ENCODE measurements at places on chromosomes 6 and 20.

- DNase-seq: no peak
Observed at GRCh38 chr6:117974914-117975627, 68.0 kb downstream of the SLC35F1 start.

DNA sequence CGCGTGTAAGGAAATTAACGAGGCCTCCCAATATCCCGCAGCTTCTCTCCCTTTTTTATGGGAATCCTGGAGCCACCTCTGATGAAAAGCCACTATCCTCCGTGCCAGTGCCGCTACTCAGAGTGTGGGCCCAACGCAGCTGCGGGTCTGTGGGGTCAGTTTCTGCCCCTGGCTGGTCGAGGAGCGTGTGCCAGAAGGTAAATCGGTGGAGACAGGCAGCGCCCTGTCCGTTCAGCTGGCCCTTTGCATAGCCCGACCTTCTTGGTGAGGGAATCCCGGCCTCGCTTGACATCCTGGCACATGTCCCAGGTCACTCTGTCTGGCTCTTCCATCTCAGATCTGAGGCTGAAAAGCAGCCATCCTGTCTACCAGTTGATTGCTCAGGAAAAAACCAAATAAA lies 4.6 kb downstream of the THBS2 start:
- no peak for DNase-seq

GRCh38 chr6:106844930-106845329 lies 129.6 kb downstream of the CD24 start:
- DNase-seq: peak; percentile 6

DNA sequence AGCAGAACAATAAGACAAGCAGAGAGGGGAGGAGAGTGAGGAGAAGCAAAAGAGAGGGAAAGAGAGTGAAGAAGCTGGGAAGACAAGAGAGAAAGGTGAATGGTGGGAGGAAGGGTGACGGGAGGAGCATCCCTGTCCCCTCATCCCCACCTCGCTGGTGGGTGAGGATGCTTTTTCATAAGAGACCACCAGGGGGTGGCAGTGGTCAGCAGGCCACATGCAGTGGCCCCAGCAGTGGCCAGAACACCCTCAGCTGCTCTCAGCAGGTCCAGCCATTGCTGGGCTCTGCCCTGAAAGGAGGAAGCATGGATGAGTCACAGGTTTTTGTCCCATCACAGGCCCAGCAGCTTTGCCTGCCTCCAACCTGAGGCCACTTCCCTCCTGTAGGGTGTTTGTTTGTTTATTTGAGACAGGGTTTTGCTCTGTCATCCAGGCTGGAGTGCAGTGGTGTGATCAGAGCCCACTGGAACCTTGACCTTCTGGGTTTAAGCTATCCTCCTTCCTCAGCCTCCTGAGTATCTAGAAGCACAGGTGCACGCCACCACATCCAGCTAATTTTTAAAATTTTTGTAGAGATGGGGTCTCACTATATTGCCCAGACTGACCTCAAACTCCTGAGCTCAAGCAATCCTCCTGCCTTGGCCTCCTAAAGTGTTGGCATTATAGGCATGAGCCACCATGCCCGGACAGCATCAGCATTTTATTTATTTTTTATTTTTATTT lies 24.0 kb downstream of the FGD2 start:
- DNase-seq: peak; percentile 75

DNA sequence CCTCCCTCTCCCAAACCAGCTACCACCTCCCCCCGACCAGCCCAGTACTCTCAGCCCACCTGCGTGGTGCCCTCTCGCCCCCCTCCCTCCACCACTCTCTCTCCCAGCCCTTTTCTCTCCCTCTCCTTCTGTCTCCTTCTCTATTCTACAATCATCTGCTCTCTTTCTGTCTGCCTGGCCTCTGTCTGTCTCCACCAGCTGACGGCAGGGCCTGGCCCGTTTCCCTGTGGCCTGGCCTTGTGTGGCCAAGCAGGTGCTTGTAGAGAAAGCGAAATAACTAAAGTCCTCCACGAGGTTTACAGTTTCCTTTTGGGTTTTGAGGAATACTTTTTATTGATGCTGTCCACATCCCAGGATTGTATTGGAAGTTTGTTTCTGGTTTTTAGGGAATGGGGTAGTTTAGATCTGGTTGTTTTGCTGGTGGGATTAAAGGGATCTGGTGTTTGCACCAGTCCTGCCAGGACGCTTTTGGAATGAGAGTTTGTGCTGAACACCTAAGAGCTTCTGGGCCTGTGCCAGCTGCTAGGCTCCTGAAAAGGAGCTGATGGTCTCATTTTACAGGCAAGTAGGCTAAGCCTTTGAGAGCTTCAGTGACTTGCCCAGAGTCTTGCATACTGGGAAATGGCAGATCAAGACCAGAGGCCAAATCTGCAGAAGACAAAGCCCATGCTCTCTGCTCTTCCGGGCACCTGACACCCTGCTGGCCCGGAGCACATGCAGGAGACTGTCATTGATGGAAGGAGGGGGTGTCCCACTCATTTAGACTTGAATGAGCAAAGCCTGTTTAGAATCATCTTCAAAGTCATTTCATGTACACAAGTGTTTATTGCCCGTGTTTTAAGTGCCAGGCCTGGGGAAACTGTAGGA lies 161.7 kb downstream of the SYCP2 start:
- no peak for DNase-seq

- DNase-seq: no peak
Observed at GRCh38 chr6:1789092-1789491, 179.4 kb downstream of the FOXC1 start.

GRCh38 chr6:146543940-146544615 lies 445 bp downstream of the RAB32 start:
- DNase-seq: no peak

- no peak for DNase-seq
Observed at GRCh38 chr6:130534627-130535026, 168.8 kb downstream of the TMEM200A start.

DNA sequence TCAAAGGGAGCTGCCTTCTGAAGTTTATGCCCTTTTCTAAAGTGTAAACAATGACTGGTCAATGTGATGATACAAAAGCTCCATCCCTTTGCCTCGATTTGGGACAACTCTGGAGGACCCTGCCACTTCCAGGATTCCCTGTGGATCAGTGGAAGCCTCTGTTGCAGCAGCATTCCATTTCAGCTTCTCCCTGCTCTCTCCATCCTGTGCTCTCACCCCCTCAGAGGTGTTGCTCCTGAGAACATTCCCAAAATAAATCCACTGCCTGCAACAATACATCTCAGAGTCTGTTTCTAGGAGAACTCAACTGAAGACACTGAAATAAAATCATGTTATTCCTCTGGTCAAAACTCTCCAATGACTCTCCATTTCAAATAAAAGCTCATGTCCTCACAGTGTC lies 263.6 kb downstream of the HACE1 start:
- DNase-seq: no peak

GRCh38 chr6:3746696-3747095 lies 4.8 kb downstream of the PXDC1 start:
- DNase-seq: no peak

DNA sequence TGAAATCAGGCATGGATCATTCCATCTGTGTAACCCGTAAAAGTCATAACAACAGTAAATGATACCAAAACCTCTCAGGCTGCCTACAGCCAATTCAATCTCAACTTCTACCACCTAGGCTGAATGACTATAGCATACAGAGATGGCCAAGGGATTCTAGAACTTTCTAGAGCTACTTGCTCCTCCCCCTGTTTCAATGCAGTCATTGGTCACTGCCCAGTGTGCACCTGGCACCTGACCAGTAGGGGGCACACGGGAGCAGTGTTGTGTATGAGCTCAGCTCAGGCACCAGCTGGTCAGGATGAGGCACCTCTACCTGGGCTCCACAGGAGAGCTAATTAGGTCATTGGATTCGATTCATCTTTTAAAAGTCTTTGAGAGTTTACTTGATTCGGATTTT lies 86.2 kb downstream of the PLEKHG1 start:
- peak; percentile 45 for DNase-seq

DNA sequence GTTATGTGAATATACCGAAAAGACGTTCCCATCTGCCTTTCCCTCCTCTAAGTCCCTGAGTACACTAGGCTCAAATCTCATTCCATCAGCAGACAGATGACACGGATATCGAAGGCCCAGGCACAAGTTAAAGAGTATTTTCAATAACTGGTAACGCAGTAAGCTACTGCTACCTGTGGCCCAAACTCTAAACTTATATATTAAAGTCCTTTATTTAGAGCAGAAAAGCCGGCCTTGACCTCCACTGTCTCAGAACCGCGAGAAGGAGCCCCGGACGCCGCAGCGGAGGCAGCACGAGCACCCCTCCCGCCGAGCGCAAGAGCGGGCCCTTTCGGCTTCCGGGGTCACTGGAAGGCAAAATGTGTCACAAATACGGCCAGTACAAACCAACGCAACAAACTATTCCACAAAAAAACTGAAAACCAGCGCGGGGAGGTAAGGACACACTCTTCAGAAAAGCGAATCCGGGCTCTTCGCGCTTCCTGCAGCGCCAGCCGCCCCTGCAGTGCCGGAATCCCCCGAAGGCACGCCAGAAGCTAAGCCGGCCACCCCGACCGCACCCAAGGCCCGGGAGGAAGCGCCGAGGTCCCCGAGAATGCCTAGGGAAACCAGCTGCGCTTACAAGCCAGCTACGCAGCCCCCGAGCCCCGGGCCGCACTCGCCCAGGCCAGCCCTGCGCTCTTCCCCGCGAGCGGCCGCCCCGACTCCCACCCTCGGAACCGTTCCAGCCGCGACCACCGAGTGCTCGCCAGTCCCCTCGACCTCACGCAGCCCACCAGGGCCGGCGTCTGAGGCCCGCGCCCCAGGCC lies 681 bp downstream of the DIDO1 start:
- peak; percentile 52 for DNase-seq

DNA sequence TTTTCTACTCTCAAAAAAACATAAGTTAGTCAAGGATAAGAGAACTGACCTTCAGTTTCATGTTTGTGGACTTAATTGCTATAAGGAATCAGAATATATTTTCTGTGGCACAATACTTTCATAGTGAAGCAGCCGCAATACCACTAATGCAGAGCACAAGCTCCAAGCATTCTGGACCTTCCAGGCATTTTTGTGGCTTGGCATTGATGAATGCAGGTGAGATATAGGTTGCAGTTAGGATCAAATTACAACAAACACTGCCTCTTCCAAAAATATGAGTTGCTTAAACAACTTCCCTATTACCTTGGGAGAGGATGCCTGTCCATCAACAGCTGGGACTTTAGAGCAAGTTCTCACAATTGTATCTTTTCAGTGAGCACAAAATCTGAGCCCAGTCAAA lies 162.8 kb upstream of the RSPO3 start:
- no peak for DNase-seq

DNA sequence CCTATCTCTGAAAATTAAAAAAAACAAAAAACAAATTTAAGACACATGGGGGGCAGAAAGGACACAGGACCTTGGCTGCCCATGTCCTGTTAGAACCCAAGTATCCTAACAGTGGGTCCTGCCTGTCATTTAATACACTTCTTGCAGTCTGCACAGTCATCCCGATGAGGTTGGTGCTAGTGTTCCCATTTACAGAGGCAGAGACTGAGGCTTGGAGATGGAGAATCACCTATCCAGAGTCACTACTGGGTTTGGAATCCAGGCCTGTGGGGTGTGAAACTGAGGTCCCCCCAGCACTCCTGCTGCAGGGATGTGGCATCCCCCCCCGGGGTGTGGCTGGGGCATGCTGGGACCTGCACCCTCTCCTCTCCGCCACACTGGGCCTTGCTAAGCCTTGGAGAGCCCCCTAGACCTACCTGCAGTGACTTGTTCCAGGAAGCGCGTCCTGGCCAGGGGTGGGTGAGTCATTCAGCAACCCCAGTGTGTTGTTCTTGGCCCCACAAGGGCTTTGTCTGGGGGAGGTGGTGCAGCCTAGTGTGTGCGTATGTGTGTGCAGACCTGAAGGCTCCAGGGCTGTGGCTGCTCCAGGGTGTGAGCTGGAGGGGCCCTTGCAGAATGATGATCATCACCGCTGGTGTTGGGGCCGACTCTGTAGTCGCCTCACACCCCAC lies 49.7 kb downstream of the BCAS4 start:
- DNase-seq: peak; percentile 91
